Activated CD4-positive, alpha-beta T cell treated with anti-CD3 and anti-CD28 coated beads for 1 hour (primary cell): ENCODE measurements at places on chromosomes 5 and 9.

DNA sequence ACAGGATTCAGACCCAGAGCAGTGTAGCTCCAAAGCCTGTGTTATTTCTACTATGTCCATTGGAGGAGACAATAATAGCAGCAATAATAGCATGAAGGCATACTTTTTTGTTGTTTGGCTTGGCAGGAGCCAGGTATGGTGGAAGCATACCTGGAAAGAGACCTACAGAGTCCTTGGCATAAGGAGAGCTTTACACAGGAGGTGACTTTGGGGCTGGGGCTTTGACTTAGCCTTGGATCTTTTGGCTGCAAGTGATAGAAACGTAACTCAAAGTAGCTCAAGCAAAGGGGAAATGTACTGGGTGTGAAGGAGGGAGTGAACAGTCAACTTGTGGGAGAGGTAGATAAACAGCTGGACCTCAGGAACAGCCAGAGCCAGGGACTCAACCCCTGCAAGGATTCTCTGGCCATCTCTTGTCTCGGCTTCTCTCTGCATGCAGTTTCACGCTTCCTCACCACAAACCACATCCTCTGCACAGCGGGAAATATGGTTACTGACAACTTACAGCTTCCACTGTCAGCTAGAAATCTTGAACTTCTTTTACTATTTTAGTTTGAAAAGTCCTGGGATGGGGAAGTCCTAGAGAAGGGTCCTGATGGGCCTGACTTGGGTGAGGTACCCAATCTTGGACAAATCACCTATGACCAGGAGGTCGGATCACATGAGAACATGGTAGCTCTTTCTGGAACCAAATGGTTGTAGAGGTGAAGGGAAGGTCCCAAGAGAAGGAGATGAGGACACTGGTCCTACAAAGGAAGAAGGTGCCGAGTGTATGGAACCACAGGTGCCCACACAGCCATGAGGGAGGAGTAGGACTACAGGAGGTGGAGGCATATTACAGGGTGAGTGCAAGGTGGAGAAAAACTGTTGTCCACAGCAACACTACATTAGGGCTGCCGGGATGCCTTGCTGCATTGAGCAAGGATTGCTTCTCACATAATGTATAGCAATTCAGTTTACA, 47.0 kb upstream of the TGFBR1 start:
- peak; percentile 39 for DNase-seq

GRCh38 chr9:76311537-76311936, 82.7 kb downstream of the RFK start:
- DNase-seq = no peak

DNA sequence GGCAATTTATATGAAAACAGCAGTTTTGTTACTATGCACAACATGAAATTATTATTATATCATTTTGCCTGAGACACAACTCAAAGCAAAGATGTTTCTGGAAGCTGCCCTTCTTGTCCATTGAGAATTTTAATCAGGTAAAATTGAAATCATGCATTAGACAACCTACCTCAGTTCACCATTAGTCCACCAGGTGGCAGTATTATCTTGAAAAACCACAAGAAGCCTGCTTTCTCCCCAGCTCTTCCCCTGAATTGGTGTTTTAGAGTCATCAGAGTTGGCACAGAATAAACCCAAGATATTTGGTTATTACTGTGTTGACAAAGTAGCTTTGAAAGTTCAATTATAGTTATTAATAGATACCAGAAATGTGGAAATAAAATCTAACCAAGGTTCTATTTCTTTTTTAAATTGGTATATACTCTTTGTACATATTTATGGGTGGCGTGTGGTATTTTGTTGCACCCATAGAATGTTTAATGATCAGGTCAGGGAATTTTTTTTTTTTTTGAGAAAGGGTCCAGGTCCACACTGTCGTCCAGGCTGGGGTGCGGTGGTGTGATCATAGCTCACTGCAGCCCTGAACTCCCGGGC, 25.7 kb downstream of the UTP15 start:
- DNase-seq = no peak

DNA sequence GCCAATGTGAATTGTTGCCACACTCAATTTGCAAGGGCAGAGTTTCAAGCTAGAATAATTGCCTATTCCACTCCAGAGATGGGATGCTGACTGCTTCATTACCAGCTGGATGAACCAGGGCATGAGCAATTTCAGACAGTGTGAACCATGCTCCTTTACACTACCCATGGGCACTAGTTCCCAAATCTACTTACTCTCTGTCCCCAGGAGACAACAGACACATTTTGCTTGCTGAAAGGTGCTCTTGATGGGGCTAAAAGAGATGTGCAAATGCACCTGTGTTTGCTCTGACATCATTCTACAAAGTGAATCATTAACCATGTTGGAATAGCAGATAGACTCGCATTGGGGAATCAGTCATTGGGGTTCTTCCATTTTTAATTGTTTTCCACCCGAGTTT, 522.3 kb upstream of the NUDT12 start:
- no peak for DNase-seq

- no peak for DNase-seq
Measured at GRCh38 chr5:13591621-13592020, 352.9 kb downstream of the DNAH5 start.

DNA sequence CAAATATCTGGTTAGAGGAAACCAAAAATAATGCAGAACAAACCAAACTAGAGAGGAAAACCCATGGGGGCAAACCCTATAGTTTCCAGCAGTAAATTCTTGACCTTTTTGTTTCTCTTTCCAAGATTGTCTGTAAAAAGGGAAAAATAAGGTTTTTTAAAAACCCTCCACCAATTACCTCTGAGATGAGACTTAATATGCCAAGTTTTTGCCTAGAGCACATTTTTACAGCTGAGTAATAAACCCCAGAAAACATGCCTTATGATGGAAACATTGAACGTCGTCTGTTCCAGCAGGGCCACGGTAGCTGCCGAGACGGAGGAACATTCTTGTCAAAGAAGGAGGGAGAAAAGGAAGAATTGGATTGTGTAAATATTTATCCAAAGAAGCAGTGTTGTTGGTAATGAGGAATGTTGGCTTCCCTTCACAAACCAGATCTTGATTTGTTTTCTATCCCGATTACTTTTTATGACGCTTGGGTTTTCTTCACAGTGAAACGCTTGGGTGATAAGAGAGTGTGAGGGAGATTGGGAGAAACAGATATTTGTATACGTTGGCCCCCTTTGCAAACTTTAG, 17.3 kb upstream of the MSX2 start:
- no peak for DNase-seq

GRCh38 chr5:130061746-130062145, 157.5 kb downstream of the CHSY3 start:
- DNase-seq = no peak

GRCh38 chr5:85910335-85910734, 707.4 kb upstream of the COX7C start:
- no peak for DNase-seq

DNA sequence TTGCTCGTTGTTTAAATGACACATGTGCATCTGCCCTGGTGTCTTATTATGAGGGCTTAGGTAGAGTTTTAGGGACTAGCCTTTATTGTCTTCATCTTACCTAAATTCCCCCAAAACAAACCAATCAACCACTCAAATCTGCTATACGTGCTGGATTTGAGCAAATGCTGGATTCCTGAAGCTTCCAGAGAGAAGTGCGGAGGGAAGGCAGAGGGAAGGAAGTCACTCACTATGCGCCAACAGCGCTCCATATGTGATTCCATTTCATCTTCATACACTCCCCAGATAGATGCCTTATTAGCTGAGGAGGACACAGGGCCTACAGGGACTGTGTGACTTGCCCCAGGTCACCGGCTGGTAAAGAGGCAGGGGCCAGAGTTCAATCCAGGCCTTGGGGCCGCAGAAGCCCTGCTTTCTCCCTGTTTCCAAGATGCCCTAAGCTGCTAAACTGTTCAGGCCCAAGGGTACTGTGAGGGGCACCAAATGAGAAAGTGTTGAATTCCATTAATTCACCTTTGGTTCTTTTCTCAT, 63.5 kb downstream of the OTULIN start:
- DNase-seq = no peak

- no peak for DNase-seq
Measured at GRCh38 chr9:111114486-111114885, 76.2 kb upstream of the LPAR1 start.

DNA sequence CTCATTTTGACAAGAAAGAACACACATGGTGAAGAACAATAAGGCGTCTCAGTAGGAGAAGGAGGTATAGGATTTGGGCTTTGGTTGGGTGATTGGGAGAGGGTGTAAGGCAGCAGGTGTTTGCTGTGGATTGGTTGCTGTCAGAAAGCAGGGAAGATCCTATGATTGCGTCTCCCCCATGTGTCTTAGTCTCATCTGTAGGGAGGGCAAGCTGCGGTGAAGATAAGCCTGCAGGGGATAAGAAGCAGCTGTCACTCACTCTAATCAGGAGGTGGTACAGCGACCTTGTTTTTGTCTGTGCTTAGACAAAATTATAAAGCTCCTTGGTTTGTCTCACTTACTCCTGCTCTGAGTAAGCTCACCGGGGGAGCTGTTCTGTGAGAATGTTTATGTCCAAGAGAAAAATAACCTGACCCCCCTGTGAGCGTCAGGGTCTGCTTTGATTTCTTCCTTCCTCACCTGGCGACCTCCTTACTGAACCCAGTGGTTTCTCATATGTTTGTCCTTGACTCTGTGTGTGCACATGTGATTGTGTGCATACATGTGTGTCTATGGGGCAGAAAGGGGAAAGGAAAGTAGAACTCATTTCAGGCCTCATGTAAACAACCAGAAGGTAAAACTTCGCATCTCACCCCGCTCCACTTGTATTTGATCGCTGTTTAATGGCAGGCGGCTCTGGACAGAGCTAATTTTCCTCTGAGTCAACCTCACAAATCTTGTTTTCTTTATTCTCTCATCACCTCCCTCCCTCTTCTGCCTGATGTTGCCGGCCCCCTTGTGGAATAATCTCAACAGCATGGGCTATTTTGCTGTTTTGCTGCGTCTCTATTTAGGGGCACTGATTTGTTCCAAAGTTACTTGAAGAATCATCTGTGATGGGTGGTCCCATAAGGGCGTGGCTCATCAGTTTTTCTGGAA, 105.6 kb downstream of the TENT4A start:
- DNase-seq = no peak

DNA sequence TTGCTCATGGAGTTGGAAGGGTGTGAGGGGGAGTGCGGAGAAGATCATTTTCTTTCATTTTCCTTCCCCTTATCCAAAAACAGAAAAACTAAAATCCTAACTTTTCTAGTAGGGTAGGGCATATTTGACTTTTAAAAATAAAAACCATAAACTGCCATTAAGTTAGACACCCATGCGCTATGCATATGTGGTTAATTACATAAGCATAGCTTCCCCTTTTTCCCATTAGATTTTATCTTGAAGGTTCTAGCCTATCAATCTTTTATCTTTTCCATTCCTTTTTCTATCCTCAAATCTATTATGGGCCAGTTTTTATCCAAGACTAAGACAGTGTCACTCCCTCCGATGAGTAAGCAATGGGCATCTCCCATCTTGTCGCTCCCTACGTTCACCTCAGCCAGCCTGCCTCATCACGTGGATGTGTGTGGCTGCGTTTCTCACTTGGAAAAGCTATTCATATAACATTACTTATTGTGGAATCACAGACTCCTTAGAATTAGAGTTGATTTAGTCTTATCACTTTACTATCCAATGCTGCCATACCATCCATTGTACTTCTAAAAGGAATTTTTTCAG, 49.2 kb downstream of the PCSK5 start:
- DNase-seq = no peak

- no peak for DNase-seq
Measured at GRCh38 chr5:95440825-95441224, 49.7 kb downstream of the FAM81B start.

DNA sequence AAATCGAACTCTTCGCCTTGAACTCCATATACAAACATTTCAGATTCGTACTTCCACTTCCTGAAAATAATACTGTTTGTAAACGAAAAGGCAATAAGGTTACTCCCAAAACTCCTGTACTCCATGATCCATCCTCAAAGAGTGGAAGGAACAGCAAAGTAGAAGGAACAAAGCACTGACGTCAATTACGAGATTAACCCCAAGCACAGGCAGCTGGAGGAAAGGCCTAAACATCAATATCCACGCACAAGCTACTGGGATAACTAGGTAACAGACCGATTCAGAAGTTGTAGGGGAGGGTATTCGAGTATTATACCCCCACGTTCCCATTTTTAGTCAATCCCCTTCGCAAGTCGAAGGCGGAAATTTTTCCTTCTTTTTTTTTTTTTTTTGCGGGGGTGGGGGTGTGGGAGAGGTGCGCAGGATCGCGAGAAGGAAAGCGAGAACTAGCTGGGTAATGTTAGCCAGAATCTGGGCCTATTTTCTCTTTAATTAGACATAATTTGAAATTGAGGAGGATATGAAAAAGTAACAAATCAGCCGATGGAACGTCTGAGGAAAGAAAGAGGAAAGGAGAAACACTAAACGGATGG, 909 bp downstream of the AFF4 start:
- DNase-seq = no peak

DNA sequence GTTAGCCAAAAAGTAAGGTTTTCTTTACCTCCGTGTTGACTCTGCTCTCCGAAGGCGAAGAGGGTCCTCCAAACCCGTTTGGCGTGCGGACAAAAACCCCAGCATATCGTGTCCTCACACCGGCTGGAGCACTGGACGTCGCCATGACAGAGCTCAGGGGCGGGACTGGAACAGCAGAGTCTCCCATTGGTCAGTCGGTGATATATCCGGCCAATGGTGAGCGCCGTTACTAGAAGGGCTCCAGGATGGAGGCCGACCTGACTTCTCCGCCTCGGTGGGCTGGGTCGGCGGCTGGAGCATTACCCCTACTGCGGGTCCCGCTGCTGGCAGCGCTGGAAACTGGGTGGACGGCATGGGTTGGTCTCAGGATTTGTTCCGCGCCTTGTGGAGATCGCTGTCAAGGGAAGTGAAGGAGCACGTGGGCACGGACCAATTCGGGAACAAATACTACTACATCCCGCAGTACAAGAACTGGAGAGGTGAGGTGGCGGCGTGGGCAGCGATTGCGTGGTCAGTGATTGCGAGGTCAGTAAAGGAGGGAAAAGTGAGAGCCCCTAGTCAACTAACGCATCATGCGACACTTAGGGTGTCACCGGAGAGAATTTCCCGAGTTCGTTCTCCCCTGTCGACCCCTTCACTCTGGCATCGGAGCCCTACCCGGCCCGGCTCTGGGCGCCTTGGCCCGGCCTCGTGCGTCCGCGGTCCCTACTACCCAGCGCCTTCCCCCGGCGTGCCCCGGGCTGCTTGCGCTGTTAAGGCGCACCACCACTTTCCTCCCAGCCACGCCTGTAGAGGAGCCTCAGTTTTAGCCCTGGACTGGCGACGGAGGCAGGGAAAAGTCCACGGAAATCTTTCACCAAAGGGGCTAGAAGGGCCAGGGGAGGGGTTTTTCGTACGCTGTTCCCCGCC, at the start of the genes ERCC8 and NDUFAF2:
TSS of gene ERCC8 (minus strand) at position 167 of the 909 bp plus-strand sequence. CDS start at position 105, 62 bp downstream.
TSS of gene NDUFAF2 (plus strand) at position 302 of the 909 bp plus-strand sequence. CDS start at position 353, 51 bp downstream.
- DNase-seq = peak; percentile 77

- DNase-seq = no peak
Measured at GRCh38 chr5:168126606-168127005, 164.8 kb upstream of the WWC1 start.

DNA sequence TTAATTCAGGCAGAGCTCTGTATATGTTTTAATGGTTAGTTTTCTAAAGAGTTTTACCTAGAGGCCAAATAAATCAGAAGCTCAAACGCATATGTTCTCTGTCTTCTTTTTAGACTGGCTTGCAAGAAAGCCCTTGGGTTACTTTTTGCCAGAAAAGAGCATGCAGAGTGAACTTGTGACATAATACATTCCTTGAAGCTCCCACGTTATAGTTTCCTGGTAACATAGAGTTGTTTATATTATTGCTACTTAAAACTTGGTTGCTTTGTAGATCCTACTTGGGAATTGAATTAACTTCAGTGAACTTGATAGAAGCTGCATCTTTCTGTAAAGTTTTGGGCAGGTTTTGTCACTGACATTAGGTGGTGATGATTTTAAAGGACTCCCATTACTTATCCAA, 102.9 kb downstream of the C9orf152 start:
- no peak for DNase-seq

- no peak for DNase-seq
Measured at GRCh38 chr9:108565651-108566378, 290.0 kb downstream of the ACTL7B start.

- no peak for DNase-seq
Measured at GRCh38 chr9:36781533-36781932, 208.8 kb downstream of the MELK start.
